ENCODE measurements at places on chromosomes 11 and 22.

- no peak for DNase-seq
These were observed 33.7 kb upstream of the EI24 start for GRCh38 chr11:125535585-125535984.

DNA sequence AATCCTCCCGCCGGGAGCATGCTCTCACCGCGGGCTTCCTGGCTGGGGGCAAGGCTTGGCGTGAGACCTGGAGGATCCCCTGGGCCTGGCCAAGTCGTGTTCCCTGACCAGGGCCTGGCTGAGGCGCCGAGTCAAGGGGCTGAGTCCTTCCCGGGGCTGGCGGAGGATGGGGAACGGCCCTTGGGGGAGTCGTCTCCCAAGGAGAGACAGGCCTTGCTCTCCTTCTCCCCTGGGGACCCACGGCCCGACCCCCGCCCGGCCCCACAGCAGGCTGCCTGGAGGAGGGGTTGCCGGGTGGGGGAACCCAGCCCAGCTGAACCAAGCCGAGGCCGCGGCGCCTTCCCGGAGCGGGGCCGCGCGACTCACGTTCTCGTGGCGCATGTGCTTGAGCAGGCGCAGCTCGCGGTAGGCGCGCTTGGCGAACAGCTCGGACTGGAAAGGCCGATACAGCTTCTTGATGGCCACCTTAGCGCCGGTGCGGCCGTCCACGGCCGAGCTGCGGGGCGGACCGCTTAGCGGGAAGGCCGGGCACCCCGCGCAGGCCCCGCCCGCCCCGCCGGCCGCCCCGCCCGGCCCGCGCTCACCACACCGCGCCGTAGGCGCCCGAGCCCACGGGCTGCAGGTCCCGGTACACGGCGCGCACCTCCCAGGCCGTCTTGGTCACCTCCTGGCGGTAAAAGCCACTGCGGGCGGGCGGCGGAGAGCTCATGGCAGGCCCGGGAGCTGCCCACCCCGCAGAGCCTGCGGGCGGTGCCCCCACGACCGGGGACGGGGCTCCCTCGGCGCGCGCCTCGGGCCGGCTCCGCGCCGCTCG is 475 bp downstream of the MAPK12 start:
- DNase-seq, result peak; percentile 69

DNA sequence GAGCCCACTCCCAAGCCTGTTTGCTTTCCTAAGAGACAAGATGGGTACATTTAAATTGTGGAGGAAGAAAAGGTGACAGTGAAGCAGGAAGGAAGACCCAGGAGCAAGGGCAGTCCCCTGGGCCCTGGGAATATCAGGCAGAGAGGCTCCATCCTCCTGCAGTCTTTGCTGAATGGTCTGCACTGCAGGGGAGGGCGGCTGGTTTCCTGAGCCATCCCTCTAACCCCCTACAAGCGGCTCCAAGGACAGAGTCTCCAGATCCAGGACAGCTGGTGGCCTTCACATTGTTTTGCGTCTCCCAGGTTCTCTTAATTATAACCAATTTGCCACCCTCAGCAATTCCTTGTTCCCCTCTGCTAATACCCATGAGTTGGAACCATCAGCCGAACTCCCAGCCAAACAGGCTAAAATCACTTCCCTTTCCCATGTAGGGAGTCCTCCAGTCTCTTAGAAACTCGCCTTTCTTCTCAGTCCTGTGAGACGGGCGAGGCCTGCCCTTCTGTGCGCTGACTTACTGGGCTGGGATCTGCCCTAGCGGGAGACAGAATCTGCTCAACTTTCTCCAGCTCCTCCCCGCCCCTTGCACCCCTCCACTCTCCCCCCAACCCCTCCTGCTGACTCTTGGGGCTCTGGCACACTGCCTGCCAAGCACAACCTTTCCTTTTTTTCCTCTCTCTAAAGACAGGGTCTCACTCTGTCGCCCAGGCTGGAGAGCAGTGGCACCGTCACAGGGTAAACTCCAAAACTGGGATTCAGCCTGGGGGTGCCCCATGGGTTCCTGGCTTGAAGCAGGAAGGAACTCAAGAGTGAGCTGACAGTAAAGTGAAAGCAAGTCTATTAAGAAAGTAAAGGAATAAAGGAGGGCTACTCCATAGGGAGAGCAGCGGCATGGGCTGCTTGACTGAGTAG is 53.4 kb upstream of the EMID1 start:
- peak; percentile 28 for DNase-seq

GRCh38 chr22:33109514-33110430 is 51.6 kb upstream of the SYN3 start:
- no peak for DNase-seq

GRCh38 chr11:59417023-59417422 is 9.2 kb downstream of the OR5A2 start:
- DNase-seq, result no peak

DNA sequence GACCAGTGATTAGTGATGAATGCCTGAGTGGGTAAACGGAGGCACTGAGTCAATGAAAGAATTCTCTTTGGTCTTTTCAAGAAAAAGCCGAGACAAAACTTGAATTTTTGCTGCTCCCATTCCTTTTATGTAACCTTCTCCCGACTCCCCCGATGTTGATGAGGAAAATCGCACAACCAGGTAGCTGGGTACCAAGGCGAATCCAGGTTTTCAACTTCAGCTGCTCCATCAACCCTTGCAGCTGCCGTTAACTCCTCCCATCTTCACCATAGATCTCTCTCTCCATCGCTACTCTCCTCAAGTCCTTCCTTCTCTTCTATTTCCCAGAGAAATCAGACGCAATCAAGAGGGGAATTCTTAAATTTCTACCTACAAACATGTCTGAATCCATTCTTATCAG is 611 bp upstream of the USP2 start:
- no peak for DNase-seq

- no peak for DNase-seq
These were observed 99.6 kb downstream of the KIAA1671 start for GRCh38 chr22:25051983-25052710.

GRCh38 chr11:59222464-59223060 is 9.8 kb upstream of the MPEG1 start:
- no peak for DNase-seq

GRCh38 chr11:45919806-45920530 is 2.3 kb upstream of the PEX16 start:
- no peak for DNase-seq

Measured in cardiac fibroblast (primary cell).